IPS-NIHi11 (cell line): ENCODE measurements at places on chromosomes 3 and 15.

DNA sequence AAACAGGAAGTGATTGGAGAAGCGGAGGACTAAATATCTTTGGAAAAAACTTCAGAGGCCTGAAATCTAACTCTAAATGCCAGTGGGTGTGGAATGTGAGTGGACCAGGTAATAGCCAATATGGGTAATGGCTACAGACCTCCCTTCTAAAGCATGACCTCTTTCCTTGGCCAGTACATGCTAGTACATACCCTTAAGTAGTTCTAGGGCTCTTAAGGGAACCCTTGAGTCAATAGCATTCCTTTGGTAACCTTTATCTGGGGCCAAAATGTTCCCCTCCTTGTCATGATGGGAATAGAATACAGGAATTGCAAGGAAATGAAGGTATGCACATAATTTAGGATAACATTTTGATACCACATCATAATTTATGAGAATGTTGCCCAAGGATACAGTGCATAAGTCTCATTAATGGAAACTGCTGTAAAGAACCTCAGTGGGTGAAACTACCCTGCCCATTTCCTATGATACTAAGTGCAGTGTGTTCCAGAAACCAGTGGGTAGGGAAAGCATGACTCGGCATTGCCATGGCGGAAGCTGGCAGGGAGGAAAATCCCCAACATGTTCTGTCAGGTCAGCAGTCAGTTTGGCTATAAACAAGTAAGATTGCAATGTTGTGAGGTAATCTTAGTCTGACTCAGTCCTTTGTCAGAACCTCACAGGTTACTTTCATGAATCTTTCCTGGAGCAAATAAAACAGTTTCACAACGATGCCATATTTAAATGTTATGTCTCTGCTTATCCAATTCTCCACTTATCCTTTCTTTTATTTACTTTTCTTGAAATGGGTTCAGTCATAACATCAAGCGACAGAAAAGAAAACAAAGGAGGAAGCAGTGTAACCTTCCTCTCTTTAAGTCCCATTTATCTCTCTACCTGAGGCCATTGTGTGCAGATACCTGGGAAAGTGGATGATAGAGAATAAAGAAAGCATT, 23.5 kb upstream of the RAP2B start:
- peak; percentile 21 for DNase-seq

GRCh38 chr15:101088788-101089578, 162.9 kb downstream of the CHSY1 start:
- DNase-seq = peak; percentile 93

DNA sequence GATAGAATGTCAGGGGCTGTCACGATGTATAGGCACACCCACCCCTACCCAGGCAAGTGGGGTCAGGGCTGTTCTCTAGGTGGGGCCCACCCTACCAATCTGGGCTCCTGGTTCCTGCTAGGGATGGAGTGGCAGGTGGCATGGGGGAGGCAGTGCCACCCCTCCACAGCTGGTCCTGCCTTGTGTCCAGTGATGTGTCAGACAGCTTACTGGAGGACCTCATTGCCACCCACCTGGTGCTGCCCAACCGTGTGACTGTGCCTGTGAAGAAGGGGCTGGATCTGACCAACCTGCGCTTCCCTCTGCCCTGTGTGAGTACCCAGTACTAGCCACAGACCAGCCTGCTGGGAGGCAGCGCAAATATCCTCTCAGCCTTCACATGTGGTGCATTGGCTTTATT, 27.5 kb downstream of the ESYT3 start:
- no peak for DNase-seq

DNA sequence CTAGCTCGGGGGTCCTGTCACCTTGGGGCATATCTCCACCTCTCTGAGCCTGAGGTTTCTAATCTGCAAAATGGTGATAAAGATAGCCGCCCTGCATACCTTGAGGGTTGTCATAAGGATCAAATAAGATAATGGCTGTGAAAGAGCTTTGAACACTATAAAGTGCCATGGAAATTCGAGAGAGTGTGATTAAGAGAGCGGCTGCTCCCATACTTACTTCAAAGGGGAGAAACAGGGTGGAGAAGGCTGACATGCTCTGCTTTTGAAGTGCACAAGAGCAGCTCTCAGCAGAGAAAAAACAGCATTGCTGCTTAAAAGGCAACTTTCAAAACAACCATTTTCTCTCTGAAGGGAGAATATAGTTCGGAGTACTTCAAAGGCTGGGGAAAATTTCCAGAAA, 529.2 kb downstream of the EPHB1 start:
- DNase-seq = no peak

GRCh38 chr3:18740631-18741583, 315.8 kb upstream of the SATB1 start:
- DNase-seq = no peak
